ENCODE measurements at places on chromosomes 7 and 10. TPM values are rescaled to one million over a fixed set of nuclear protein-coding genes. Genes with fewer than 3 reads are reported as not detected.
A peak's percentile ranks its signal among the peaks of the same experiment; 100 is the strongest.

GRCh38 chr7:17142831-17143541, 155.5 kb upstream of the AHR start:
- DNase-seq: no peak
- no peak overlapping the region for H3K27ac ChIP-seq
- no peaks in the 10 kb centered on the region for H3K27me3 ChIP-seq
- no peak overlapping the region for H3K4me3 ChIP-seq
- H3K4me1 ChIP-seq: no peaks in the 10 kb centered on the region

SLC26A3 gene
- not detected for total RNA-seq

FBXL13 gene
- 2.5 TPM for total RNA-seq

- no peaks in the 10 kb centered on the region for H3K27me3 ChIP-seq
- no peaks in the 10 kb centered on the region for H3K36me3 ChIP-seq
Observed at GRCh38 chr7:129514683-129515082, 12.4 kb downstream of the SMKR1 start.

TMEM178B gene
- total RNA-seq: 9.4 TPM

ACSL5 gene
- not detected for total RNA-seq

- H3K4me3 ChIP-seq: no peak within 1 kb of the TSS
- no peak within 1 kb of the TSS for H3K27ac ChIP-seq
Observed at GRCh38 chr7:75772081-75773077, at the start of gene CCL26. TSS of gene CCL26 (minus strand) at chr7:75772211. CDS start at chr7:75772176, 35 bp downstream.

C10orf143 gene
- 0.62 TPM for total RNA-seq

CALML5 gene
- not detected for total RNA-seq

DNA sequence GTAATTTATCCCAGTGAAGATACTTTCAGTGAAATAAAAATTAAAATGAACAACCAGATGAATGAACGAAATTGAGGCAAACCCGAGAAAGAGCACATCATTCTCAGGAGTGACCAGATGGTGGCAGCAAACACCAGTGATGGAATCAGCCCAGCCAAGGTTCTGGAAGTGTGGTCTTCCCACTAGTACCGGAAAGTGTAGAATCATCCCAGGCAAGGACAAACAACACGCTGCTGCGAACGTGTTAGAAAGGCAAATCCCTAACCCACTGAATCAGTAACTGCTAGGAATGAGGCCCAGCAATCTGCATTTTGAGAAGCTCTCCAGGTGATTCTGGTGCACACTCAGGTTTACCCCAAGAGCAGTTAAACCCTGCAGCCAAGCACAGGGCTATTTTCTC, 15.5 kb upstream of the SLC18A3 start:
- no peak overlapping the region for H3K4me3 ChIP-seq
- H3K27me3 ChIP-seq: no peaks in the 10 kb centered on the region
- peak; percentile 86 for DNase-seq
- no peaks in the 10 kb centered on the region for H3K4me1 ChIP-seq
- H3K36me3 ChIP-seq: no peaks in the 10 kb centered on the region

GRCh38 chr7:142899661-142900060, 14.1 kb upstream of the TRPV6 start:
- no peak overlapping the region for H3K27ac ChIP-seq
- no peak for DNase-seq
- H3K4me1 ChIP-seq: no peaks in the 10 kb centered on the region
- 0 out of 2 replicates have a peak, but pooled peaks cover 10% of the 10 kb centered on the region for H3K36me3 ChIP-seq
- H3K4me3 ChIP-seq: no peak overlapping the region

- DNase-seq: no peak
- no peak overlapping the region for H3K27ac ChIP-seq
- no peaks in the 10 kb centered on the region for H3K27me3 ChIP-seq
- no peaks in the 10 kb centered on the region for H3K36me3 ChIP-seq
- peaks cover 15% of the 10 kb centered on the region for H3K4me1 ChIP-seq
Observed at GRCh38 chr7:139566075-139566474, 42.6 kb downstream of the CLEC2L start.

GRCh38 chr7:55483046-55483445, 89.3 kb downstream of the VOPP1 start:
- no peak for DNase-seq
- H3K27ac ChIP-seq: no peak overlapping the region
- H3K4me3 ChIP-seq: no peak overlapping the region
- no peaks in the 10 kb centered on the region for H3K27me3 ChIP-seq
- no peaks in the 10 kb centered on the region for H3K36me3 ChIP-seq
- peaks cover 2% of the 10 kb centered on the region for H3K4me1 ChIP-seq

DNA sequence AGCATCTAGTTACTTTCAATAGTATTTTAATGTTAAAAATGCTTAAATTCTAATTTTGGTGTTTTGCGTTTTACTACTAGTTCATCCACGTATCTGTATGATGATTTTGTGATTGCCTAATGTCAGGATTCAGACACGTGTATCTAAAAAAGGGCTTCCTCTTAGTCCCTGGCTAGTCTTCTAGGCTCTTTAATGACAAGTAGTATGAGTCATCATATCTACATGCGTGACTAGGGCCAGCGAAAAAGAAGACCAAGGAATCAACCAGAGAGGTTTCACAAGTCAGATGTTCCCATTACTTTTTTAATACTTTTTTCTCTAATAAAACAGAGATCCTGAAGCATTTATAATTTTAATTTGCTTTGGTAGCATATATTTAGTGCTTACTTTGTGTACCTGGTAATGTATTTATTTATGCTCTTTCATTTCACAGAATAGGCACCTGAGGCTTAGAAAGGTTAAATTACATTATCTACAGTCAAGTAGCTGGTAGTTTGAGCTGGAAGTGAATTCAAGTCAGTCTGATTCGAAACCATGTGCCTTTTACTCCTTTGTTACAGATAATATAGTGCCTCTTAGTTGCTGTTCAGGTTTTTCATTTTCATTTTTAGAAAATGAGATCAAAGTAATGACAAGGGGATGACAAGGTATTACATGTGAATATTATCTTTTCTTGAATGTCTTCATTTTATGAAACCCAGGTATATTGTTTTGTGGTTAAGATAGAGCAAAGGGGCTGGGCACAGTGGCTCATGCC, 140.3 kb downstream of the FOXP2 start:
- no peaks in the 10 kb centered on the region for H3K36me3 ChIP-seq
- no peak for DNase-seq
- H3K4me3 ChIP-seq: no peak overlapping the region

DNA sequence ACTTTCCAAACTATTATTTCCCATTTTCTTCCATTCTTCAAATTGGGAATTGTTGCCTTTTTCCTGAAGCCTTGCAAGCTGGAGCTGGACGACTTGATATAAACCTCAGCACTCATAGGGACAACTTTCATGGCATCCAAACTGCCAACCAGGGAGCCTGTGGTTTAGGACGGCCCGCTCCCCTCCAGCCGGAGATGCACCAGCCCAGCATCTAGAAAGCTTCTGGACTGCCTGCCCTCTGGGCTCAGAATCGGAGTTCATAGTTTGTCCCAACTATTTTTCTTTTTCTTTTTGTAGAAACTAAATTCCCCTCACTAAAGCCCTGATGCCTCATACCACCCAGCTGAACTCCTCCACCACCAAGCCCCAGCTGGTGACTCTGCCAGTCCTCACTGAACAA, 200.3 kb downstream of the DNAJB6 start:
- no peaks in the 10 kb centered on the region for H3K36me3 ChIP-seq
- DNase-seq: no peak
- no peaks in the 10 kb centered on the region for H3K27me3 ChIP-seq
- H3K27ac ChIP-seq: no peak overlapping the region
- H3K4me3 ChIP-seq: no peak overlapping the region

DNA sequence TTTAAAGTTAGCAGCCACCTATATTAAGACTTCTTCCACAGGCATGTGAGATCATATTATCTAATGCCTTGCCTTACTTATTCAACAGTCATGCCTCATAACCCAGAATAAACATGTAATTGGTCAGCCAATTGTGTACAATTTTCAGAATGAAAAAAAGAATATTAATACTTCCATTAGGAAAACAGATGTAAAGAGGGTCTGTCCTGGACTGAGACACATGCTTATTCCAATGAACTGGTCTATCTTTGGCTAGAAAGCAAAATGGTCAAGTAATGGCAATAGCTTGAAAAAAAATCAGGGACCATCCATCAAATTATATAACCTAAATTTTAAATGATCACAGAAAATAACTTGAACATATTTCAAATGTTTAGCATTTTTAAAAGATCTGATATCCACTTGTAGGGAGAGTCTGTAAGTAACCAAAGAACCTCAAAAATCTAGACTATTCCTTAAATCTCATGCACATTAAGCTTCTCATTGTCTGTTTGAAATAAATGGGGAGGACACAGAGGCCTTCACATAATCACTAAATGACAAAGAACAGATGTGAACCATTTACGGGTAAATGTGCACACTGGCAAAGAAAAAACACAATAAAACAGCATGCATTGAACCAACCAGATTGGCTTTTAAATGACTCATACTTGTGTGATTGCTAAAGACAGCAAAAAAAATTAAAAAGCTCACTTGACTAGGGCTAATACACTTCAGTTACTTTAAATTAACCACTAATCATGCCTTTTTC, 568.8 kb upstream of the PCDH15 start:
- H3K36me3 ChIP-seq: no peaks in the 10 kb centered on the region
- no peak overlapping the region for H3K4me3 ChIP-seq
- H3K27ac ChIP-seq: no peak overlapping the region
- no peaks in the 10 kb centered on the region for H3K4me1 ChIP-seq
- no peak for DNase-seq

TCERG1L gene
- total RNA-seq: 1.8 TPM

GRCh38 chr7:155208681-155209477, 88.8 kb upstream of the INSIG1 start:
- no peak for DNase-seq
- H3K4me1 ChIP-seq: 0 out of 2 replicates have a peak, but pooled peaks cover 4% of the 10 kb centered on the region
- no peak overlapping the region for H3K27ac ChIP-seq

DNA sequence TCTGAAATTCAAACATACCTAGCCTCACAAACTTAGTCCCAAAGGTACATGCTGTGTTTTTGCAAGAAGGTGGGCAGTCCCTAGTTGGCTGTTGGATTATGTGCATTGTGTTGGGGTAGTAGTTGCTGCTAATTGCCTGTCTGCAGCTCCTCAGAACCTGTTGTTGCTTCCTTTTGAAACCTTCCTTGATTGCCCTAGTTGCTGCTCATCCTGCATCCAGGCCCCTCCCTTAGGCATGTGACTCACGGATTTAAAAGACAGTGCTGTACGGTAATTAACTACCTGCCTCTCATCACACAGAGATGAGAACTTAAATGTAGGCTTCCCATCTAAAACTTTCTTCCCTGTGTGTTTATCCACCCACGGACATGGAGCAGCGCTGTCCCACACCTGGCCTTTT, 67.7 kb downstream of the BMPR1A start:
- no peaks in the 10 kb centered on the region for H3K27me3 ChIP-seq
- no peaks in the 10 kb centered on the region for H3K36me3 ChIP-seq
- 0 out of 2 replicates have a peak overlapping the region, but pooled peaks have one; percentile 77 for H3K27ac ChIP-seq
- no peak overlapping the region for H3K4me3 ChIP-seq
- peak; percentile 65 for DNase-seq

AFAP1L2 gene
- total RNA-seq: 6.5 TPM

- DNase-seq: no peak
- no peaks in the 10 kb centered on the region for H3K27me3 ChIP-seq
- H3K27ac ChIP-seq: no peak overlapping the region
- H3K4me3 ChIP-seq: no peak overlapping the region
- H3K36me3 ChIP-seq: no peaks in the 10 kb centered on the region
Observed at GRCh38 chr7:33250421-33250871, 121.1 kb downstream of the BBS9 start.

DNA sequence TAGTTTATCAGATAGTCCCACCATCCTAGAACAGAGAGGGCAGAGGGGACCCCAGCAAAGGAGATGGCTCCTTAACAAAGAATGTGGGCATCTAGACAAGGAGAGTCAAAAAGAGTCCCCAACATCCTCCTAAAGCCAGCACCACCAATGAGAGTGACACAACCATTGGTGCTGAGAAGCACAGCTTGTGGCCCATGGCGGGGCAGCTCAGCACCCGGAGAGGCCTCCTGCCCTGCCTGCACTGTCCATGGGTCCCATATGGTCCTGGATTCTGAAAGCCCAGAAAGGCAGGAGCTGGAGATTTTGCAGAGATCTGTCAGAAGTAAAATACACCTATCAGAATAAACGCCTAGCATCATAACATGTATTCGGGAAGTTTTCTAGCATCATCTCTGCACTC, 311.8 kb upstream of the ZNF32 start:
- H3K4me1 ChIP-seq: no peaks in the 10 kb centered on the region
- H3K27ac ChIP-seq: no peak overlapping the region
- H3K27me3 ChIP-seq: no peaks in the 10 kb centered on the region
- no peak overlapping the region for H3K4me3 ChIP-seq
- no peaks in the 10 kb centered on the region for H3K36me3 ChIP-seq
- DNase-seq: no peak

DOCK4 gene
- total RNA-seq: 33.8 TPM

DNA sequence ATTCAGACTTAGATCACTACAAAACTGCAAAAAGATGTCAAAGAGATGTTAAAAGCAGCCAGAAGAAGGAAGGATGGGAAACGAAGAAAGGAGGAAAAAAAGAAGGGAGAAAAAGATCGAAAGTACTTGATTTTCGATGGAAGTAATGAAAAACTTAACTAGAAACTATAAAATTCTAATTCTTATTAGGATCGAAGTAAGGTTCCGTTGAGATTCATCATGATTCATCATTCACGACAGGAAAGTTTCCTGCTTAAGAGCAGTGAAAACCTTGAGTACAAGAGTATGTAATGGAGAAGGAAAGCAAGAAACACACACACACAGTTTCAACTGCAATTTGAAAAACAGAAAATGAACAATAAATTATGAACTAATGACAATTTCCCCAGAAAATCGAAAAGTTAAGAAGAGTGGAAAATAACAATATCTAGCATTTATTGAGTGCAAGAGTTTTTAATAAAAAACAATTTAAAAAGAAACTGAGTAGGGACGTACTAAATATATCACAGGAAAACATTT, 1.1 kb upstream of the ING3 start:
- no peaks in the 10 kb centered on the region for H3K36me3 ChIP-seq
- peak overlapping the region; percentile 58 for H3K4me3 ChIP-seq
- no peaks in the 10 kb centered on the region for H3K27me3 ChIP-seq
- no peak for DNase-seq

EMX2 gene
- total RNA-seq: not detected

AKR1C1 gene
- 2.9 TPM for total RNA-seq

All from GM23338 (cell line).